Astrocyte of the hippocampus (primary cell): ENCODE measurements at places on chromosomes 11 and 22.

GRCh38 chr11:72975778-72976521 lies 161.7 kb downstream of the ATG16L2 start:
- DNase-seq: peak; percentile 43

- peak; percentile 80 for DNase-seq
Observed at GRCh38 chr22:41048791-41049717, 43.3 kb upstream of the EP300 start.

DNA sequence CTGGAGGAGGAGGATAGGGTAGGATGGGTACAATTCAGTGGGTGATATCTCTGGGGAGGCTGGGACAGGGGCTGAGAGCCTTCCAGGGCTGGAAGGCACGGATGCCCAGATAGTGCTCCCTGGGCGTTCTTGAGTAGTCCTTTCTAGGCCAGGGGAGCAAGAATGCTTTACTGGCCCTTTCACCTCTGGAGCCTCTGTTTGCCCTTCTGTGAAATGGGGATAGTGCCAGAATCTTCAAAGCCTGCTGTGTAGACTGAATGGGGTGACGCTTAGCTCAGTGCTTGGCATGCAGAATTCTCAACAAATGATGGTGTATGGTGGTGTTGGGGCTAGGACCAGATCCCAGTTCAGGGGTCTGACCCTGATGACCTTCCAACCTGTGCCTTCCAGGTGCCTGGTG lies 7.7 kb downstream of the MTFP1 start:
- no peak for DNase-seq

DNA sequence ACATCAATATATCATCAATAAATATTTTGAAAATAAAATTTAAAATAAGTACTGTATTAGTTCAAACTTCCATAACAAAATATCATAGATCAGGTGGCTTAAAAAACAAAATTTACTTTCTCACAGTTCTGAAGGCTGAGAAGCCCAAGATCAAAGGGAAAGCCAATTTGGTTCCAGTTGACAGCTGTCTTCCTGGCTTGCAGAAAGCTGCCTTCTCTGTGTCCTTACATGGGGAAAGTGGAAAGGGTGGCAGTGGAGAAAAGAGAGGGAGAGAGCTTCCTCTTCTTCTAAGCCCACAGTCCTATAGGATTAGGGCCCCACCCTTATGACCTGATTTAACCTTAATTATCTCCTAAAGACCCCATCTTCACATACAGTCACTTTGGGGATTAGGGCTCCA lies 51.2 kb upstream of the MYOD1 start:
- no peak for DNase-seq

DNA sequence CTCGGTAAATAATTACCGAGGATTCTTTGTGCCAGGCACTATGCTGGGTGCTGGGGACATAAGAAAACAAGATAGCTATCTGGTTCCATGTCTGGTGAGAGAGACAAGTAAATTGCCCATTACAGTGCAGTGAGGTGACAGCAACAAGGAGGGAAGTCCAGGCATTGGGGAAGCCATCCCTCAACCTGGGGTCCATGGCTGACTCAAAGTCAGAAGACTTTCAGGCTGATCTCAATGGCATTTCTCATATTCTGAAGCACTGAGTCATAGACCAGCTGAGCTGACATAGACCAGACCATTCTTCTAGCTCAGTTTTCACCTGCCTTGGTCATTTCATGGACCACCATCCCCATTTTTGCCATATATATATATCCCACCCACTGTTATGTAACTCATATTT lies 158.8 kb downstream of the TTC17 start:
- peak; percentile 16 for DNase-seq

GRCh38 chr11:74871037-74871436 lies 77.9 kb downstream of the XRRA1 start:
- DNase-seq: no peak

DNA sequence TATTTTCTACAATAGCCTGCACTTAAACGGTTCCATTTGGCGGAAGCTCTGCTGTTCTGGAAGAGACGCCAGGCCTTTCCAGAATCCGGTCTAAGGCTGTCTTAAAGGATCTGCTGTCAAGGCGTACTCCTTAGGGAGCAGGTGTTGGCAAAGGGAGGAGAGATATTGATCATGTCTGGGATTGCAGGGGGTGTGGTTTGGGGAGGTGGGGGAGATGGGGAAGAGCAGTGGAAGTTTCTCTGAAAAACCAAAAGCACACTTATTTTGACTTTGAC lies 22.5 kb upstream of the WNT11 start:
- no peak for DNase-seq

DNA sequence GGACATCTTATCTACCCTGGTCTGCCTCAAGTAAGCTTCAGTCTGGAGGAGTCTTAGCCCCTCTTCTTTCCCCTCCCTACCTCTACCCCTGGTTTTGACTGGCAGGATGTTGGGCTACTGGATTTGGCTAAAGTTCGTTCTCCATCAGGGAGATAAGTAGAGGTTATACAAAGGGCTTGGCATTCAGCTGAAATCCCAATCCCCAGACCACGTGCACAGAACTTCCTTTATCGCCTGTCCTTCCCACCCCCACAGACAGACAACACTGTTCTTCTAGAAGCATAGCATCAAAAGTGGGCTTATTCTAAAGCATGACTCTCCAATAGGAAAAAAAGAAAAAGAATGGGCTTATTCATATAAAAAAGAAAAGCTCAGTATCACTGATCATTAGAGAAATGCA lies 7.8 kb downstream of the PRG3 start:
- DNase-seq: no peak

DNA sequence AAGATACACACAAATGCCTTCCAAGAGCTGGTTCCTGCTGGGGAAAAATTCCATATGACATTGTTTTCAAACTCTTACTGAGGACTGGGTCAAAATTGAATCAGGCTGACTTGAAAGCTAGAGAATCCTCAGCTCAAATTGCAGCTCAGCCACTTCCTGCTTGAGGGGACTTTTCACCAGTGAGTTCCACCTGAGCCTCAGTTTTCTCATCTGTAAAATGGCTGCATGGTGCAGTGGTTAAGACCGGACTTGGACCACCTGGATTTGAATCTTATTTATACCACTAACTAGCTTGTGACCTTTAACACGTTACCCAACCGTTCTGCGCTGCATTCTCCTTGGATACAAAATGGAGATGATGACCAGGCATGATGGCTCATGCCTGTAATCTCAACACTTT lies 69.9 kb upstream of the ASPHD2 start:
- DNase-seq: no peak

DNA sequence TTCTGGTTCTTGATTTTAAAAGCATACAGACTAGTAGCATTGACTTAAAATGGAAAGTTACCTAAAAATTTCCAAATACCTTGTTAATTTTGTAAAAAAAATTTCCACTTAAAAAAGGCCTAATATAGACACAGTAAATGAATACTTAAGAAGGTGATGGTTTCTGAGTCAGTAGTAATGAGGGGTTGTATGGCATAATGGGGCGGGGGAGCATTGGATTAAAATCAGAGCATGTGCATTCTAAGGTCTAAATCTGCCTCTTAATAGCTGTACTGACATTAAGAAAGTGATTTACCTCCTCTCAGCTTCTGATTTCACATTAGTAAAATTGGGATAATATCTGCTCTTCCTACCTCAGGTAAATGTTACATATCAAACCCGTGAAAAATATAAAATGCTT lies 446.5 kb downstream of the AASDHPPT start:
- no peak for DNase-seq

DNA sequence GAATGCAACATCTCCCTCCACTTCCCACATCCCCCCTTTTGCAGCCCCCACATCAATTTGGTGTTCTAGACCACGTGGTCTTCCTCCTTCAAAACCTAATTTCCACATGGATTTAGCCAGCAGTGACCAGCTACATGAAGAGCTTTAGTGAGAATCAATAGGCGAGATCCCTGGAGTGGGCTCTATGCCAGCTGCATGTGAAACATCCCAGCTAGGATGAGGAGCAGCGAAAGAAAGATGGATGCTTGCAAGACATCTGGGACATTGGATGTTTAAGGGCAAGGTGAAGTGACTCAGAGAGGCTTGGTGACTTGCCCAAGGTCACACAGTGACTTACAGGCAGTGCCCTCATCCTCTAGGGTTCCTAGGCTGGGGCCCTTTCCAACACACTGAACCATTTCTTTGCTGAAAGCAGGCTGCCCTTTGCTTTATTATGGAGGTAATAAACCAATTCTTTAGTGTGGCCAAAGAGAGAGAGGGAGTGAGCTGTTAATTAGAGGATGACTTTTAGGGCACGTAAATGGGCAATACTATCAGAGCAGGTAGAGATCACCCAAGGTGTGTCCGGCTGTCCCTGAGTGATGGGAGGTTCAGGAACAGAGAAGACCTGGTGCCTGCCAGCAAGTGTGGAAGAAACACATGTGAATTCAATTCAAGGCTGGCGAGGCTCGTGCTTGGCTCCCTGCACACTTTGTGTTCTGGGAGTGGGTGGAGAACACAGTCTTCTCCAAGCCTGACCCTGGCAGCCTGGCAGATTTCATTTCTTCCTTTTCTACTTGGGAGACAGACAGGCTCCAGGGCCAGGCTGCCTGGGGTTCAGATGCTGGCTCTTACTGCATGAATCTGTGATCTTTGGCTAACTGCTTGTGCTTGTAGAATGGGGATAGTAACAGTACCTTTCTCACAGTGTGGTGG lies 24.0 kb downstream of the TSPAN18 start:
- DNase-seq: no peak

DNA sequence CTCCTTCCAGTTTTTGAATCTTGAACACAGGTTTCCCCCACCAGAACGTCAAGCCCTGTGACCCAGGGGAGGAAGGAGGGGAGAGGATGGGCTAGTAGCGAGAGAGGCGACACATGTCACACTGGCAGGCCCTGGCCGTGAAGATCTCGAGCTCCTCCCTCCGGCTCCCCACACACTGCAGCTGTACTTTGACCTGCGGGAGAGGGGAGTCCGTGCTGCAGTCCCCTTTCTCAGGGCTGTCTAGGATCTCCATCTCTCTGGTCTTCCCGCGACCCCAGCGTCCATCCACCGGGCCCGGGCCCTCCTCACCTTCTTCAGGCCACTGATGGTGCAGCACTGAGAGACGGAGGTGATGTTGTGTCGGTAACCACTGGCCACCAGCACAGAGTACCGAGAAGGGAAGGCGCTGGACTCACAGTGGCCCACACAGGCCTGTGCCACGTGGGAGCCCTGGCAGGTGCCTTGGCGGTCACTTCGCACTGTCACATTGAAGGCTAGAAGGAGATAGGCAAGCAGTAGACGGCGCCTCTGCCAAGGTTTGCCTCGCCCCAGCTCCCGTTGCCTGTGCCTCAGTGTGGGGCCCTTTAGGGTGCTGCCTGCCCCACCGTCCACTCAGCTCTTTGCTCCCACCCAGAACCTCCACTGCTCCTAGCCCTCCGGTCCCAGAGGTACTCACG lies 873 bp downstream of the GPHA2 start:
- no peak for DNase-seq

GRCh38 chr22:19853879-19854777 lies 546 bp downstream of the GNB1L start:
- no peak for DNase-seq

DNA sequence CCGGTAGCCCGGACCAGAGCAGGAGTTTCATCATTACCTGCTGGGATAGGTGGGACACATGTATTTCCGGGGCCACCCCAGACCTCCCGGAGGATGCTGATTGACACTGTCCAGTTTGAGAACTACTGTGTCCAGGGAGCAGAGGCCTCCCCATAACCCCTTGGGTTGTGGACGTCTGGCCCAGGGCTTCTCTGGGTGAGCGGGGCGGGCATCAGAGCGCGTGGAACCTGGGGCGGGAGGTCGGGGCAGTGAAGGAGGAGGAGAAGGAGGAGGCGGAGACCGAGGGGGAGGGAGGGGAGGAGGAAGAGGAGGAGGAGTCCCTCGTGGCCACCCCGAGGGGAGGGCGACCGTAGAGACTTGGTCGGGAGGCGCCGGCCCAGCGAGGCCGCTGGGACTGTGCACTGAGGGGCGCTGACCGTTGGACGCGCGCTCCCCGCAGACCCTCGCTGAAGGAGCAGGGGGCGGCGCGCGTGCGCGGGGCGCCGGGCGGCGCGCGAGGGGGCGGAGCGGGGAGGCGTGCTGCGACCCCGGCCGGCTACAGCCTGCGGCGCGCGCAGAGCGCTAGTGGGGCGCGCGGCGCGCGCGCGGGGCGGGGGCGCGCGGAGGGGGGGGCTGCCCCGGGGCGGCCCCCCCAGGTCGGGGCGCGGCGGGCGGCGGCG lies at the start of gene GRK3:
TSS of gene GRK3 (plus strand) at position 356 of the 659 bp plus-strand sequence. CDS start 366 bp downstream, outside the sequence.
- peak; percentile 68 for DNase-seq

DNA sequence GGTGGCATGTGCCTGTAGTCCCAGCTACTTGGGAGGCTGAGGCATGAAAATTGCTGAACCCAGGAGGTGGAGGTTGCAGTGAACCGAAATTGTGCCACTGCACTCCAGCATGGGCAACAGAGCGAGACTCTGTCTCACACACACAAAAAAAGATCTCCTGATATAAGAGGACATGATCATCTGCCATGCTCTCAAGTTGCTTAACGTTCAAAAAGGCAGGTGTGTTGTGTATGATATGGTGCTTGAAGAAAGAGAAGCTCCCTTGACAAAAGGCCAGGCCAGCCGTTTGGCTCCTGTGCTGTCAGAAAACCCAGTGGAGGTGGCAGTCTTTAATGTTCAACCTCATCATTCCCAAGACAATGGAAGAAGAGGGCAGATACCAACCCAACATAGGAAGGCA lies 117.3 kb upstream of the PLET1 start:
- no peak for DNase-seq

DNA sequence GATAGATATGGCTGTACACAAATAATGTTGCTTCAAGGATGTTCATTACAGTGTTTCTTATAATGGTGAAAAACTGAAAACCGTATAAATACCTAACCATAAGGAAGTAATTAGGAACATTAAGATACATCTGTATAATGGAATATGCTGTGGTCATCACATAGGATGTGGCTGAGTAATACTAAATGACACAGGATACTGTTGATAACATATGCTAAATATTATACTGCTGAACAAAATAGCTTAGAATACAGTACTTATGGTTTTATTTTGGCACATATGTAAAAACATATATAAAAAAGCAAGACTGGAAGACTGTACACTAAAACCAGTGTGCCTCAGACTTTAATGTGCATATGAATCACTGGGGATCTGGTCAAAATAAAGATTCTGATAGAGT lies 43.8 kb downstream of the FBXO7 start:
- no peak for DNase-seq
